IPS DF 6.9 (cell line): ENCODE measurements at places on chromosomes 2 and 18.

GRCh38 chr2:30899516-30900054 is 92.3 kb upstream of the CAPN13 start:
- no peak for DNase-seq

DNA sequence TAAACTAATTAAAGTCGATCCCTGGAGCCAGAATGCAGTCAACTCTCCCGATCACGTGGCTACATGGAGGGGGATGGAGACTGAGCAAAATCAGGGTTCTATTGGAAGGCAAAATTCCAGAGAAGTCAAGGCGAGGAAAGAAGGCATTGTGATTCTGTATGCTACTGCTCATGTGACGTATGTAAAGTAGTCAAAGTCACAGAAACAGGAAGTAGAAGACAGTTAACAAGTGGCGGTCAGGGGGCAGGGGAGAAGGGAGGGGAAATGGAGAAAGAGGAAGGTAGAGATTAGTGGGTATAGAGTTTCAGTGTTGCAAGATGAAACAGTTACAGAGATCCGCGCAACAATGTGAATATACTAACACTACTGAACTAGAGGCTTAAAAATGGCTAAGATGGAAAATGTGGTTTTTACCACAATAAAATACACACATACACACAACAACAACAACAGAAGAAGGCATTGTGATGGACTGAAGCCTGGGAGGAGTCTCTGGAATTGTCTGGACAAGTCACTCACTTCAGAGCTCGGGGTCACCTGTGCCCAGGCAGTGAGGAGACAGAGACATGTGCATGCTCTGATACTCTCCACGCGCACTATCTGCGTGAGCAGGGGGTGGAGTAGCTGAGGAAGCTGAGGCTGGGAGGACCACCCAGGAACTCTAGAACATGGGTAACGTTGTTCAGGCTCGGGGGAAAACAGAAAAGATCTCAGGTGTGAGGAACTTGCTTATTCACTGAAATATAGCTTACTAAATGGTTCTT is 89.9 kb upstream of the CDCA7 start:
- DNase-seq = peak; percentile 7

- DNase-seq = no peak
Measured at GRCh38 chr2:203238292-203238703, 520 bp upstream of the CYP20A1 start.

DNA sequence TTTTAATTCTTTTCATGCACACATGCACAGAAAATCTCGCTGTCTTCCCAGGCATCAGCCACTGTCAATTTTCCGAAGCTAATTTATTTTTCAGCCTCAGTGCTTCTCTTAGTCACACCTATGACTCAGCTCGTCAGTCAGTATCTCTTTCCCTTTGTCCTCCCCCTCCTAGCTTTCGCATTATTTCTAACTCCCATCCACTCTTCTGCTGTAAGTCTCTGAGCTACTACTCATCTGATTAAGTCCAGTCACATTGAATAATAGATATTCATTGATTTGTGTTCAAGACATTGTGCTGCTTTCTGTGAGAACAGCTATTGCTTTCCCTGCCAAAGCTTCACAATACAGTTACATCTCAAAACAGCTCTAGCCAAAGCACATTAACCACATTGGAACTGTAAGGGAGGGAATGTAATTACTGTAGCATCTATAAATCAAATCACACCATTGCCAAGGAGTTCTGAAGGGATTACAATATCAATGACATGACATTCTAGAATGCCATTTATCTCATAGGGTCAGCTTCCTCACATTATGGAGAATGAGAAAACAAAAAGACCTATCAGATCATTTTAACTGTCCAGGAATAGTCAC is 89.4 kb downstream of the SCN3A start:
- DNase-seq = no peak

GRCh38 chr2:150023044-150023443 is 435.5 kb upstream of the MMADHC start:
- no peak for DNase-seq

DNA sequence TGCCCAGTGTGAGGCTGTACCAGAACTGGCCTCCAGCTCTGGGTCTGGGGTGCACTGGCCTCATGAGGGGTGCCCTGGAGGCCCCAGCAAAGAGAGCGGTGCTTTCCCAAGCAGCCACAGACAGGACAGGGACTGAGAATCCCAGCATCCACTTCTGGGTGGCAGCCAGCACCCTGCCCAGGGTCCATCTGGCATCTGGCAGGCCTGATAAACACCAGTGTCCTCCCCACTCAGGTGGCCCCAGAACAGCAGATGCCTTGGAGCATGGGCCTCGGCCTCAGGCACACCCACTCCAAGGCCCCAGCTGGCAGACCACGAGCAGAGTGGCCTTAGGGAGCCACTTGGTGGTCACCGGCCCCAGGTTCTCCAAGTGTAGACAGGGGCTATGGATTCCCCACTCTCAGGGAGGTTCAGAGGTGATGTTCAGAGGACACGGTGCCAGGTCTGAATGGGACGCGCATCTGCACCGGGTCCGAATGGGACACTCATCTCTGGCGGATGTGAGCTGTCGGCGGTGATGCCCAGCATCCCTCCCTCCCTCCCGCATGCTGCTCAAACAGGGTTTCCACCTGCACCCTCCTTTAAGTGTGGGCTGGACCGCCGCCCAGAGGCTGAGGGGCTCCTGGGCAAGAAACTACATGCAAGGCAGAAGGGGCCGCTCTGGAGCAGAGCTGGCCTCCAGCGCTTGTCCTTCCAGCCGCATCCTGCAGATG is 82.2 kb upstream of the GPC1 start:
- DNase-seq = no peak

DNA sequence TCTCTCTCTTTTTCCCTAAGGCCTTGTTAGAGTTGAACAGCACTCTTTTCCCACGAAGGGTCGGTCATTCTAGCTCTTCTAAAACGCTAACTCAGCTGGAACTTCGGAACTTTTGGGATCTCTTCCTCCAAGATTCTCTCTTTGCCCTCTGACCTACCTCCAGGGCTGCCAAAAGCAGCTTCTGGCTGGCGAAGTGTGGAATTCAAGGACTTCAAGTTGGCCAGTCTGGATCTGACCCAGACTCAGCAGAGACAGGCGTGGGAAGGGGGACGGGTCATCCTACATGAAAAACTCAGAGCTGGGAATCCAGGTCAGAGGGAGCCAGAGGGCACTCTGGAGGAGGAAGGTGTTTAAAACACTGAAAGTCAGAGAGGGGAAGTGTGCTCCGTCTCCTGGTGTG is 305.5 kb upstream of the HDAC4 start:
- DNase-seq = no peak
